H9 (cell line): ENCODE measurements at places on chromosomes 1 and 21. TPM values are rescaled to one million over a fixed set of nuclear protein-coding genes. Genes with fewer than 3 reads are reported as not detected.
A peak's percentile ranks its signal among the peaks of the same experiment; 100 is the strongest.

Gene GCSAML
- not detected in 2 replicates for total RNA-seq

DNA sequence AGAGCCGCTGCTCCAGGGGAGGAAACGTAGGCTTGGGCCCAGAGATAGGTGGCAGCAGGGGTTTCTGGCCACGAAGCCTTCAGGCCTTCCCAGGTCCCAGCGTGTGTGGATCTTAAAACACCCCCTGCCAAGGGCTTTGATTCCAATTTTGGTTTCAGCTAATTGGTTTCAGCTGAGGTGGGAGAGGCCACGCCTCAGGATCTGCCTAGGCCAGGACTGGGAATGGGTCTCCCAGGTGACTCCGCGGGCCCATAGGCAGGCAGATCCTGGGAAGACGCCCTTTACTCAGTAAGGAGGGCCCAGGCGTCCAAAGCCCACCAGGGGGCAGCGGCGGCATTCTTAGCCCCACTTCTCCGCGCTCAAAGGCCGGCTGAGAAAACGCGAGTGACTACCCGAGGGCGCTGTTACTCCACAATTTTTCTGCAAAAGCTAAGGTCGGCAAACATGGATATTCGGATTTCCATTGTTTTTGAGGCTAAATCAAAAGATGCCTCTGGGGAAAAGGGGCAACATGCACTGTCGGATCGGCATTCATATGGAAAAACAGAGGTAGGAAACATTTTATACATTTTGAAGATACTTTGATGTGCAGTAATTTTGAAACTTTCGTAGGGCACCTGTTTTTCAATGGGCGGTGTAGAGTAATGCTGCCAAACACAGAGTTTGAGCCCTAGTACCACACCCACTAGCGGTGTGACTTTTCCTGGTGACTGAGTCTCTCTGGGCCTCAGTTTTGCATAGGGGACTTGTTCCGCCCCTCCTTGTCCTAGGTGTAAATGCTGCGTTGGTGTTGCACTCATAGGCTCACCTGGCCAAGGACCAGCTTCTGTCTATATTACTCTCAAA is 31.8 kb upstream of the BCL10 start:
- DNase-seq, result peak; percentile 93
- H3K4me1 ChIP-seq, result peaks cover 7% of the 10 kb centered on the region; the same call in 1 of the 2 replicates
- H3K27ac ChIP-seq, result no peak overlapping the region
- peak overlapping the region; percentile 34 for H3K4me3 ChIP-seq

DNA sequence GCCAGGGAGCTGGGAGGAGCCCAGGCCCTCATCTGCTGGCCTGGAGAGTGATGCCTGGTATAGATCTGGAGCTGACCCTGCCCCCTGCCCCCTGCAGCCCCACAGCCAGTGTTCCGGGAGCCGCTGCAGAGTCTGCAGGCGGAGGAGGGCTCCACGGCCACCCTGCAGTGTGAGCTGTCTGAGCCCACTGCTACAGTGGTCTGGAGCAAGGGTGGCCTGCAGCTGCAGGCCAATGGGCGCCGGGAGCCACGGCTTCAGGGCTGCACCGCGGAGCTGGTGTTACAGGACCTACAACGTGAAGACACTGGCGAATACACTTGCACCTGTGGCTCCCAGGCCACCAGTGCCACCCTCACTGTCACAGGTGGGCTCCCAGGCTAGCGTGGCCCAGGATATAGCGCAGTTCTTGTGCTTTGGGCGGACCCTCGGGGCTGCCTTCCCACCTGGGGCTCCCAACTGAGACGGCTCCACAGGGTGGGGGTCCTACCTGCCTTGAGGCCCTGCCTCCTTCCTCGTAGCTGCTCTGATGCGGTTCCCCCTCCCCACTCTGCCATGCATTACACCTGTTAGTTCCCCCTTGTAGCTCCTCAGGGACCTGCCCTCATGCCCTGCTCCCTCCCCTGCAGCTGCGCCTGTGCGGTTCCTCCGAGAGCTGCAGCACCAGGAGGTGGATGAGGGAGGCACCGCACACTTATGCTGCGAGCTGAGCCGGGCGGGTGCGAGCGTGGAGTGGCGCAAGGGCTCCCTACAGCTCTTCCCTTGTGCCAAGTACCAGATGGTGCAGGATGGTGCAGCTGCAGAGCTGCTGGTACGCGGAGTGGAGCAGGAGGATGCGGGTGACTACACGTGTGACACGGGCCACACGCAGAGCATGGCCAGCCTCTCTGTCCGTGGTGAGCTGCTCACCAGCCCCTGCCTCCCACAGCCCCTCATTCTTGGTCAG is 98.7 kb downstream of the OBSCN start:
- peaks cover 35% of the 10 kb centered on the region for H3K36me3 ChIP-seq
- H3K27ac ChIP-seq, result no peak overlapping the region
- H3K4me1 ChIP-seq, result no peaks in the 10 kb centered on the region
- H3K27me3 ChIP-seq, result no peaks in the 10 kb centered on the region

DNA sequence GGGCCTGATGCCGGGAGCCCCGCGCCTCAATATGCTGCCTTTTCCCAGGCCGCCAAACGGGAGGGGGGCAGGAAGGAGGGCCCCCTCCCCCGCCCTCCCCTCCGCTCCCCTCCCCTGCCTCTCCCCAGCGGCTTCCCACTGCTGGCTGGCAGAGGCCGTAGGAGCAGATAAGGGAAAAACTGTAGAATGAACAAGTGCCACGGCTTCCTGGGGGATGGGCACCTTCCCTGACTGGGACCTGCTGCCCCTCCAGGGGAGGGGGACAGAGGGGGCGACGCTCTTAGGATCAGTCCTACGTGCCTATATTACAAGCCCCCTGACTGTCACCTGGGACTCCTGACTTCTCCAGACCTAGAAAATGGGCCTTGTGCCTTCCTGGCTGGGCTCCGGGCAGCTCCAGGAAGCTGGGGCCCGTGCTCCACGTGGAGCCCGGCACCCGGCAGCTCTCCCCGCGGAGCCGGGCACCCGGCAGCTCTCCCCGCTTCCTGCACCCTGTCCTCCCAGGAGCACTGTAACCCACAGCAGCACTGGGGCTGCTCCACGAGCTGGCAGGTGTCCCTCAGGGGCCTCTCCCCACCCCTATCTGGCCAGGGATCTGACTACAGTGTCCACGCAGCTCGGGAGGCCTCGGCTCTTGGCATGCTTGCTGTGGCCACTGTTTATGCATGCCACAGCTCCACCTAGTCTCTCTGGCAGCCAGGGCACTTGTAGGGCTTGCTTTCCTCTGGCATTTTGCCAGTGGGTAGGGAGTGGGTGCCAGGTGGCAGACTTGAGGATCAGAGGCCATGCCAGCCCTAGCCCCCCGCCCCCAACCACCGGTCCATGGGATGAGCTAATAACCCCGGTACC is 674 bp upstream of the HES5 start:
- H3K4me1 ChIP-seq, result no peaks in the 10 kb centered on the region; the same call in 1 of the 2 replicates
- H3K27me3 ChIP-seq, result peaks cover 40% of the 10 kb centered on the region; the same call in 1 of the 2 replicates
- H3K4me3 ChIP-seq, result no peak overlapping the region
- no peak overlapping the region for H3K27ac ChIP-seq
- no peak for DNase-seq
- no peaks in the 10 kb centered on the region for H3K36me3 ChIP-seq

- no peak for DNase-seq
- H3K36me3 ChIP-seq, result peaks cover 37% of the 10 kb centered on the region
- H3K4me1 ChIP-seq, result no peaks in the 10 kb centered on the region
- no peak overlapping the region for H3K27ac ChIP-seq
Observed at GRCh38 chr1:91006113-91006908, 15.5 kb downstream of the ZNF644 start.

- H3K27ac ChIP-seq, result no peak overlapping the region
- peaks cover 16% of the 10 kb centered on the region for H3K36me3 ChIP-seq
- no peaks in the 10 kb centered on the region for H3K27me3 ChIP-seq
- H3K4me1 ChIP-seq, result no peaks in the 10 kb centered on the region
Observed at GRCh38 chr1:109361649-109362048, 36.1 kb downstream of the SORT1 start.

Gene RHBDL2
- total RNA-seq, result 0.15 TPM in 1 of 2 replicates, not detected in the other

DNA sequence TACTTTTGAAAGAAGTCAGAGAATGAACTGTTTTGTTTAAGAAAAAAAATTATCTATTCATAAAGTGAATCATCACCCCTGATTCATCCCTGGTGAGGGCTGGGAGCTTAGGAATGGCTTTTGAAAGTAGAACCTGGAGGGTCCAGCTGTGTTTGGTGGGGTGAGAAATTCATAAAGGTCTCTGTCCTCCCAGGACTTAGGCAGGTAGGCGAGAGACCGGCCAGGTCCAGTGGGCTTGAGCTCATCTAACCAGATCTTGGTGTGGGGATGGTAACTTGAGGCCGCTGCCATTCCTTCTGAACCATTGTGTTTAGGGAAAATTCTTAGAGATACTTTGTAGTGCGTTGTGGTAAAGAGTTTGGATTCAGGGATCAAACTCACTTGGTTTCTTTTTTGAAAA is 156.8 kb upstream of the TNR start:
- no peak overlapping the region for H3K4me3 ChIP-seq
- DNase-seq, result no peak
- peaks cover 67% of the 10 kb centered on the region for H3K27me3 ChIP-seq
- H3K4me1 ChIP-seq, result no peaks in the 10 kb centered on the region
- no peak overlapping the region for H3K27ac ChIP-seq
- H3K36me3 ChIP-seq, result peaks cover 2% of the 10 kb centered on the region; the same call in 2 of the 3 replicates

DNA sequence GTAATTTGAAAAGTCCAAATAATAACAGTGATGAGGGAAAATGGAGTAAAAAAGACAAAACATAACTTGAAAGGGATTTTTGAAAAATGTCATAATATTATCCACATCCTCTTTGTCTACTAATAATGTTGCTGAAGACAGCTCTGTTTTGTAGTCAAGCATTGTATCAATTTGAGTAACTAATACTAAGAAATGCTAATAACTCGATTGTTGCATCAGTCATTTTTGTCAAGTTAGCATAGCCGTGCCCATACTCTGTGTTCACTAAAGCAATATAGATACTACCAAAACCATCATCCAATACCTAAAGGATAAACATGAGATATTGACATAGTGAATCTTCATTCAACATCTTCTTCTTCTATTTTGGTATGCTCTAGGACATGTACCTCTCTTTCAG is 17.3 kb downstream of the PDC start:
- no peaks in the 10 kb centered on the region for H3K4me1 ChIP-seq
- no peak overlapping the region for H3K27ac ChIP-seq
- H3K36me3 ChIP-seq, result no peaks in the 10 kb centered on the region
- DNase-seq, result no peak
- no peaks in the 10 kb centered on the region for H3K27me3 ChIP-seq

- H3K4me1 ChIP-seq, result peaks cover 4% of the 10 kb centered on the region; the same call in 1 of the 2 replicates
- H3K36me3 ChIP-seq, result no peaks in the 10 kb centered on the region
- peak; percentile 61 for DNase-seq
- H3K27me3 ChIP-seq, result peaks cover 2% of the 10 kb centered on the region; the same call in 1 of the 2 replicates
- no peak overlapping the region for H3K4me3 ChIP-seq
Observed at GRCh38 chr21:36976882-36977651, 10.6 kb upstream of the HLCS start.

Gene TSPAN2
- total RNA-seq, result 9.4 and 10.8 TPM in 2 replicates

Gene SLAMF1
- not detected in 2 replicates for total RNA-seq

- no peak overlapping the region for H3K27ac ChIP-seq
- no peak for DNase-seq
- H3K4me1 ChIP-seq, result peaks cover 4% of the 10 kb centered on the region; the same call in 1 of the 2 replicates
- no peak overlapping the region for H3K4me3 ChIP-seq
Observed at GRCh38 chr21:17441370-17441769, 71.5 kb upstream of the CXADR start.

Gene FCAMR
- total RNA-seq, result not detected in 2 replicates

- H3K4me3 ChIP-seq, result no peak overlapping the region
- no peaks in the 10 kb centered on the region for H3K27me3 ChIP-seq
- H3K4me1 ChIP-seq, result peaks cover 3% of the 10 kb centered on the region; the same call in 1 of the 2 replicates
- no peak overlapping the region for H3K27ac ChIP-seq
- peaks cover 47% of the 10 kb centered on the region for H3K36me3 ChIP-seq
Observed at GRCh38 chr1:156721131-156721530, 7.1 kb upstream of the METTL25B start.

GRCh38 chr1:85623061-85623471 is 42.5 kb downstream of the CCN1 start:
- no peaks in the 10 kb centered on the region for H3K27me3 ChIP-seq
- DNase-seq, result no peak
- H3K4me3 ChIP-seq, result no peak overlapping the region
- no peaks in the 10 kb centered on the region for H3K4me1 ChIP-seq
- no peak overlapping the region for H3K27ac ChIP-seq

Gene PLA2G2D
- not detected in 2 replicates for total RNA-seq

Gene KCNA3
- 0.68 and 0.92 TPM in 2 replicates for total RNA-seq
